ENCODE measurements at places on chromosomes 12 and 14.

GRCh38 chr12:130880411-130880885, 8.6 kb downstream of the RAN start:
- DNase-seq, result no peak

DNA sequence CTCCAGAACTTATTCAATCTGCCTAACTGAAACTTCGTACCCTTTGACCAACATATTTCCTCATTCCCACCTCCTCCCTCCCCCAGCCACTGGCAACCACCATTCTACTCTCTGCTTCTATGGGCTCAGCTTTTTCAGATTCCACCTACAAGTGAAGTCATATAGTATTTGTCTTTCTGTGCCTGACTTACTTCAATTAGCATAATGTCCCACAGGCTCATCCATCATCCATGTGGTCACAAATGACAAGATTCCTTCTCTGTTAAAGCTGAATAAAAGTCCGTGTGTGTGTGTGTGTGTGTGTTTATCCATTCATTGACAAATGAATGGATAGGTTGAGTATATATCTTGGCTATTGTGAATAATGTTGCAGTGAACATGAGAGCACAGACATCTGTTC, 1.3 kb upstream of the C14orf39 start:
- no peak for DNase-seq

- DNase-seq, result no peak
Observed at GRCh38 chr14:90406384-90406798, 9.6 kb downstream of the CALM1 start.

DNA sequence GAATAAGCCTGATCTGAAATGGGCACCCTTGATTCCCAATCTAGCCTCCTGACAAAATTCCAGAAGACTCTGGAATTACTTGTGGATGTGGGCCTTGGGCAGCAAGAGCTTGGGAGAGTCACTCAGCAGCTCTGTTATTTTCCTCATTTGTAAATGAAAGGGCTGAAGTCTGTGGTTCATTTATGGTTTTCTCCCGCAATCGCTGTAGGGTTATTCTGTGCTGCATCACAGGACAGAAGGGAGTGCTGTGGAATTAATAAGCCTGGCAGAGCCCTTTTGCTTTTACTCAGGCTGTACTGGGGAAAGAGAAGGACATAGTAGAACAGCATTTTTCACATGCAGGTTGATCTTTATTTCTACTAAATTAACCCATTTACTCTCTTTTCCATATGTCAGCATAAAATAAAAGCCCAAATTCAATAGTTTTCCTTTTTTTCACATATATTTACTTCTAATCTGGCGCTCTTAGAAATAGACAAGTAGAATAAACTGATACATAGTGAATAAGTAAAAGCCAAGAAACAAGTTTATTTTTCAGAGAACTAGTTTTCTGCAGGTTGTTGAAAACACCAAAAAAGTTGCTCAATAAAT, 49.2 kb downstream of the DUSP16 start:
- DNase-seq, result no peak

GRCh38 chr14:29528889-29529288, 398.8 kb downstream of the PRKD1 start:
- no peak for DNase-seq

DNA sequence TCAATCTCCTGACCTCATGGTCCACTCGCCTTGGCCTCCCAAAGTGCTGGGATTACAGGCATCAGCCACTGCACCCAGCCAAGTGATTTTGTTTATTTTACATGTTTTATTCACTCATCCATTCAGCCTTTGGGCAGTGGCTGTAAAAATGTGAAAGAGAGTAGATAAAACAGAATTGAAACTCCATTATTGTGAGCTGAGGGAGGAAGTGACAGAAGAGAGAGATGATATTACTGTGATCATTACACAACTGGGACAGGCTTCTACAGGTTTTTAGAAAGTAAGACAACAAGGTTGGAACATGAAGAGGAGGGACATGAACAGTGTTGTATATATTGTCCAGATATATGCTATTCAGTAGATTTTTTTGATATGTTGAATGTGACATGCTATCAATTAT, 25.0 kb downstream of the CREBL2 start:
- DNase-seq, result no peak

DNA sequence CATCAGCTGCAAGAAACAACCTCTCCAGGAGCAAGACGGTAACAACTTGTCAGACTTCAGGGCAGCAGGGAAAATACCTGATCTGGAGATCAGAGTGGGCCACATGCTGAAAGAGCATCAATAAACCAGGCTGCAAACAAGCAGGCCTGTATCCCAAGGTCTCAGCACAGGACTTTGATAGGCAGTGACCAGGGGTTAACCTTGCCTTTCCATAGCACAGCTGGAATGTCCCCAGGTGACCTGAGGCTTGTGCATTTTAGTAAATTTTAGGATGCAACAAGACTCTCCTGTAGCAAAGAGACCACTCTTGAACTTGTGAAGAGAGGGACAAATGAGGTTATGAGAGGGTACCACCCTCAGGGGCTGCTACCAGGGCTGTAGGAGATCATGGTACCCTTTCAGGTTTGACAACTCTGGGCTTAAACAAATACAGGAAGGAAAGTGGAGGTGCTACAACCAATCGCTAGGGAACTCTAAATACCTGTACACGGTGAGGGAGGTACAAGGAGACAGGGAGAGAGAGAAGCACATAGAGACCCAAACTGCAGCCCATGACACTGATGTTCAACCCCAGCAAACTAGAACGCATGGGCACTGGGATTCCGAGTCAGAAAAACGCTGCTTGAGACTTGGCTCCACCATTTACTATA, 95.4 kb upstream of the EVL start:
- no peak for DNase-seq

GRCh38 chr14:85558505-85558904, 28.6 kb downstream of the FLRT2 start:
- DNase-seq, result no peak

DNA sequence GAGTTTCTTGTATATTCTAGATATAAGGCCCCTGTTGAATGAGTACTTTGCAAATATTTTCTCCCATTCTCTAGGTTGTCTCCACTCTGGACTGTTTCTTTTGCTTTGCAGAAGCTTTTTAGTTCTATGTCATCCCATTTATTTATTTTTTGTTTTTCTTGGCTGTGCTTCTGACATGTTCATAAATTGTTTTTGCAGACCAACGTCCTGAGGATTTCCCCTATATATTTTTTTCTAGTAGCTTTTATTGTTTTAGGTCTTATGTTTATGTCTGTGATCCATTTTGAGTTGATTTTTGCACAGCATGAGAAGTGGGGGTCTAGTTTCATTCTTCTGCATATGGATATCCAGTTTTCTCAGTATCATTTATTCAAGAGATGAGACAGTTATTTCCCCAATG, 70.4 kb upstream of the BTG1 start:
- DNase-seq, result no peak

GRCh38 chr12:116861320-116861719, 19.9 kb downstream of the HRK start:
- no peak for DNase-seq

DNA sequence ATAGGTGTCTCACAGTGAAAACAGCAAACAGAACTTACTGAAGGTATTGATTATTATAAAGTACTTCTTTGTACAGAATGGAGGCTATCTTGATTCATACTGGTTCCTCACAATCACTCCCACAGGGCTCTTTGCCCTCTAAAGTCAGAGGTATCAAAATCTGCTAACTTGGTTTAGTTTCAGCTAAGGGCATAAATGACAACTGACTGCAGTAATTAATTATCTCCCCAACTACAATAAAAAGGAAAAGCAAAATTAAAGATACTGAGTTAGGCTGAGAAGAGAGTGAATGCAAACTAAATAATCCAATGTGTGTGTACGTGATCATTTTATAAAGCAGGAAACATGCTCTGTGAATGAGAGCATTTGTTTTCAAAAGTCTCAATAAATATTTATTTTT, 338.7 kb downstream of the ACSS3 start:
- DNase-seq, result no peak

DNA sequence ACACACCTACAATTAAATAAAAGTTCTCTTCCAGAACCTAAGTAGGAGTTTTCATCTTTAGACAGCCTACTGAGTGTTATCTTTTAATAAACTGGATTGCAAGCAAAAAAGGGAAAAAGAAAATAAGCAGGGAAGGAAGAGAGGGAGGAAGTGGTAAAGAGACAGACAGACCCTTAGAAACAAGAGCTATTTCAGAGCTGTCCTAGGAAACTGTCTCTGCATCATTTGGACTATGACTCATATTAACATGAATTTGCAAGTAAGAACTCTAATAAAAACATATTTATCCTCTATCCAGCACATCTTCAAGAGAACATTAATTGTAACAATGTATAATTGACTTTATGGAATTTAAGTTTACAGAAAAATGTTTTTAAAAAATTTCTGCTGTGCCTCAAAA, 438.8 kb upstream of the USP15 start:
- no peak for DNase-seq

DNA sequence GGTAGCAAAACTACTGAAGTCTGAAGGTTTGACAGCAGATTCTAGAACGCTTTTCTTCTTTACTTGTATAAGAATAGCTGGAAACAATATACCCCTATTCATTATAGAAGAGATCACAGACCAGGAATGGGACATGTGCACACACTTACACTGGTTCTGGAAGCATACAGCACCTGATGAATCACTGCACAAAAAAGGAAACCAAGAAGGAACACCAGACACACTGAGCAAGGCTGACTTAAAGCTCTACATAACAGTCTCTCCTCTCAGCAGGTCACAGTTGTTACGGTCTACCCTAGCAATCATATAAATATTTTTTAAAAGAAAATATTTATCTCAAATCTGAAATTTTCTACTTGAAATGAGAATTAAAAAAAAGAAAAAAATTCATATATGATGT, 13.5 kb downstream of the ATP2B1 start:
- no peak for DNase-seq

DNA sequence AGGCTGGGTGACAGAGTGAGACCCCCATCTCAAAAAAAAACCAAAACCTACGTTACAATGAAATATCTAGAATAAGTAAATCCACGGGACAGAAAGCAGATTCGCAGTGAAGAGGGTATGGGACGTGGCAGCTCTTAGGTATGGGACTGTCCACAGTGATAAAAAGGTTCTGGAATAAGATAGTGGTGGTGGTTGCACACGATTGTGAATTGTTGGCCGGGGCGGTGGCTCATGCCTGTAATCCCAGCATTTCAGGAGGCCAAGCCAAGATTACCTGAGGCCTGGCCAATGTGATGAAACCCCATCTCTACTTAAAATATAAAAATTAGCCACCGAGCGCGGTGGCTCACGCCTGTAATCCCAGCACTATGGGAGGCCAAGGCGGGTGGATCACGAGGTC, 76.3 kb downstream of the KDM2B start:
- DNase-seq, result no peak

- DNase-seq, result no peak
Observed at GRCh38 chr14:53195949-53196348, 42.8 kb upstream of the DDHD1 start.

DNA sequence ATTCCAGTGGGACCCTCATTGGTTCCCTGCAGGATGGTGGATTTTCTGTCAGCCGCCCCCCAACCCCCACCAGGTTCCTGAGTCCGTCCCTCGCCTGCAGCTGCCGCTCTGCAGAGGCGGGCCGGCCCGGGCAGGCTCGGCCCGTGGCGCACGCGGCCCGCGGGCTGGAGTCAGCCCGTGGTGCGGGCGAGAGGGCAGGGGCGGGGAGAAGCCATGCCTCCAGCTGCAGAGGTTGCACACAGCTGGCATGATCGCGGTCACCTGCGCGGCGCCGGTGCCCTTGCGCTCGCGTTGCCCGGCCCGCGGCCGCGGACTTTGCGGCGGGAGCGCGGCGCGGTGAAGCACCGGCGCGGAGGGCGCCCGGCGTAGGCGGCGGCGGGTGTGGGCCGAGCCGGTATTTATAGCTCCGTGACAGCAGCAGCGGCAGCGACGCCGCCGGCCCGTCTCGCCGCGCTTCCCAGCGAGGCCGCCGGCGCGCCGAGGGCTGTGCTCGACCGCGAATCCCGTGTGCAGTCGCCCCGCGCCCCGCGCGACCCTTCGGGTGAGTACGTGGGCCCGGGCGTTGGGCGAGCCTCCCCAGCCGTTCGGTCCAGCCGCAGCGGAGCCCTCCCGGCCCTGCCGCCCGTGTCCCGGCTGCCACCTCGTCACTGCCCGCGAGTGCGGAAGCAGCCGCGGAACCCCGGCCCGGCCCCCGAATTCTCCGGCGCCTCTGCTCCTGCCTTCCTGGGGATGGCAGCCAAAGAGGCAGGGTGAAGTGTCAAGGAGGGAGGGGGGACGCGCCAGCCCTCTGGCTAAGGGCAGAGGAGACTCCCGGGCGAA, at the start of gene TMEM117:
Gene TMEM117, plus strand, starts transcription at position 426 of the 819 bp plus-strand sequence.
- DNase-seq, result peak; percentile 34

GRCh38 chr12:3045989-3046388, 31.2 kb upstream of the TSPAN9 start:
- DNase-seq, result no peak

GRCh38 chr14:90288651-90289355, 32.5 kb downstream of the PSMC1 start:
- no peak for DNase-seq

DNA sequence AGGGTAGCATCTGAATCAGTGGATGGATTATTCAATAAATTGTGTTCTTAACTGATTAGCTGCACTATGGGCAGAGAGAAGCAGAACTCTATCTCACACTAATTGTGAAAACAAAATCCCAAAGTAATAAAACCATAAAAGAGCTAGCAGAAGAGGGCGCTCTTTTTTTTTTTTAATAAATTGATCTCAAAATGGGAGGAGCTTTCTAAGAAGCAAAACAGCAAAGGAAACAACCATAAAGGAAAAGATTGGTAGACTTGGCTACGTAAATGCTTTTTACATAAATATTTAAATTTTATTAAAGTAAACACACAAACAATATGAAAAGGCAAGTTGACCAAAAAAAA, 1.5 kb upstream of the TM7SF3 start:
- DNase-seq, result no peak

DNA sequence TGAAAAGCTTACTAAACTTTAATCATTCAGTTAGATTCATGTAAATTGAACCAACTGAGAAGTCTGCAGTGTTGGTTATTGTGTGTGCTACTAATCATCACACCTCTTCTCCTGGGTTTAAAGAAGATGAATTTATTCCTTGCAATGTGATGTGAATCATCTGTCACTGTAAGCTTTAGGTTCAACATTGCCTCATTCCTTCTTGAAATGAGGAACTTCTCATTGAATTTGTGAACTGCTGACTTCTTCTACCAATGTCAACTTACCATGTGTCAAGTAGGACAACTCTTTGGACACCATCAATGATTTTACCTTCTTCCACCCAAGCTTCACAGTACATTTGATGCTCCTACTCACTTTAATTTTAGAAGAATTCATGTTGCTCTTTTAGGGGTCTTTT, 17.4 kb upstream of the PRB2 start:
- DNase-seq, result no peak

- no peak for DNase-seq
Observed at GRCh38 chr14:92352158-92352985, 29.4 kb downstream of the SLC24A4 start.

- DNase-seq, result no peak
Observed at GRCh38 chr12:93670104-93670503, 7.1 kb upstream of the CRADD start.
